ENCODE measurements at places on chromosomes 5 and 9. TPM values are rescaled to one million over a fixed set of nuclear protein-coding genes. Genes with fewer than 3 reads are reported as not detected.
A peak's percentile ranks its signal among the peaks of the same experiment; 100 is the strongest.

DNA sequence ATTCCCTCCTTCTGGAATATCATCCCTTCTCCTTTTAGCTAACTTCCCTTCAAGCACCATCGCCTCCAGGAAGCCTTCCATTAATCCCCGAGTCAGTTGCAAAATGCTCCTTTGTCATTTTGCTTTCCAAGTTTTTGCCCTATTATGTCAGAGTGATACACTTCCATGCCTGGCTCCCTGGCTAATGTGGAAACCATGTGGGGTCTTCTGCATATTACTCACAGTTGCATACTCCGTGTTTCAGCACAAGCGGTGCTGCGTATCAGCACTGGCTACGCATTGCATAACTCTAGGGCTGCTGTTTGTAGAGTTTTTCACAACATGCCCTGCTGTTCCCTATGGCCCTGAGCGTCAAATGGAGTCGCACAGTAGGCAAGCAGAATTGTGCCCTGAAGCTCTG is 1.9 kb downstream of the TEX53 start:
- no peak for DNase-seq

DNA sequence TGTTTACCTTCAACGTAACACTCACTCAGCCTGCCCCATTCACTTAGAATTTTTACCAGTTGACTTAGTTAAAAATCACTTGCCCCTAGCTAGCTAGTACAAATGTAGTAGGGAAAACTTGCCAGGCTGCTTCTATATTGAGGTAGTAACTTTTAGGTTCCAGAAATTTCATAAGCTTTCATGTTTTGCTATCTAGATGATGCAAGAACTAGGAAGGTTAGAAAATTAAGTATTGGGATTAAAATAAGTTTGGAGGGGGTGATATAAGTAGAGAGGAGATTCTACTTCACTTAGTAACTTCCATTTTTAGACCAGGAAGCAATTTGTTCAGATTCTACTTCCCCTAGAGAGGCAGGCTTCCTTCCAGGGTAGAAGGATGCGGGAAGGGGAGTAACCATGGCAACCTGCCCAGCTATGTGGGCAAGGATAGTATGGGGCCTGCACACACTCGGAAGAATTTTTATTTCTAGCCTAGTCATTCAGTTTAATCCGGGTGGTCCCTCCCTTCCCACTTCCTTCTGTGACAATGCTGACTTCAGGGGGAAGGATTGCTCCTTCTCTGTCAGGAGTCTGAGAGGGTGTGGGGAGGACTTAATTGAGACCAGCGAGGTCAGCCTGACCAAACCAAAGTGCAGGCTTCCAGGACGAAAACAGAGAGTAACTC is 4.2 kb downstream of the DAB2 start:
- DNase-seq: peak; percentile 74

DNA sequence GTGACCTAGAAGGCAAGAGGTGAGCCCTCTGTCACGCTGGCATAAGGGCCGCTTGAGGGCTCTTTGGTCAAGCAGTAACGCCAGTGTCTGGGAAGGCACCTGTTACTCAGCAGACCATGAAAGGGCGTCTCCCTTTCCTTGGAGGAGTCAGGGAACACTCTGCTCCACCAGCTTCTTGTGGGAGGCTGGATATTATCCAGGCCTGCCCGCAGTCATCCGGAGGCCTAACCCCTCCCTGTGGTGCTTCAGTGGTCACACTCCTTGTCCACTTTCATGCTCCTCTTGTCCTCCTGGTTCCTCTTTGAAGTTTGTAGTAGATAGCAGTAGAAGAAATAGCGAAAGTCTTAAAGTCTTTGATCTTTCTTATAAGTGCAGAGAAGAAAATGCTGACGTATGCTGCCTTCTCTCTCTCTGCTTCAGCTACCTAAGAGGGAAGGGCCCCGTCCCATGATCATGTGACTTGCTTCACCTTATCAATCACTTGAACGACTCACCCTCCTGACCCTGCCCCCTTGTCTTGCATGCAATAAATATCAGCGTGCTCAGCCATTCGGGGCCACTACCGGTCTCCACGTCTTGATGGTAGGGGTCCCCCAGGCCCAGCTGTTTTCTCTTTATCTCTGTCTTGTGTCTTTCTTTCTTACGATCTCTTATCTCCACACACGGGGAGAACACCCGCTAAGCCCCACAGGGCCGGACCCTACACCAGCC is 16.7 kb upstream of the SCGB3A1 start:
- DNase-seq: no peak

DNA sequence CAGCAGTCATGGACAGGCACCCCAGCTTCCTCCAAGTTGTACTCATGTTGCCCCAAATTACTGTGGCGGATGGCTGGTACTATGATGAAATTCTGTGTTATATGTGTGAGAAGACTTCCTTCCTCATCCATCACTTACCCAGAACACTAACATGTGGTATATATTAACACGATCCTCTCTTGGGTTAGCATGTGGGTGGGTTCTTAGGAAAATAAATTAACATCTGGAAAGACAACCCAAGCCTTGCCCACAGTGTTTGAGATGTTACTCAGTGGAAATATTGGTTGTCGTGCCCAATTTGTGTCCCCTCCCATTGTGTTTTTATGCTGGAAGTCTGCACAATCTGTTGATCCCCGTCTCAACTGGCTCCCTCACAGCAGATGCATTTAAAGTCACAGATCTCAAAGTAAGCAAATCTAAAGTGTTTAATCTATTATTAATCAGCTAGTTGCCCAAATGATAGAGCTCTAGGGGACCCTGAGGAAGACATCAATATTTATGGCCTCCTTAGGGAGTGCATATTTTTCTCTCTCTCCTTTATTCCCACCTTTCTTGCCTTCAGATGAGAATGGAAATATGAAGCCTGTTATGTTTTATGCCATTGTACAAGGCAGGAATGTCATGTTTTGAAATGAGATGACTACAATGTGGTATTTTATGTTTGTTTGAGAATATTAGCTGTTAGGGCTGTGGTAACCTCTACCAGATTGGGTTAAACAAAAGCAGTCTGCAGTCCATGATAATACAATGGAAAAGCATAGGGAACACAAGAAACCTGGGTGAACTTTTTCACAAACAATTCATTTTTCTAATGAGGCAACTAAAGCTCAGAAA is 93.9 kb downstream of the GRIA1 start:
- DNase-seq: no peak

GRCh38 chr9:14654932-14655331 is 38.3 kb downstream of the ZDHHC21 start:
- DNase-seq: peak; percentile 14

GRCh38 chr9:89171693-89172092 is 6.9 kb downstream of the SHC3 start:
- DNase-seq: no peak

DNA sequence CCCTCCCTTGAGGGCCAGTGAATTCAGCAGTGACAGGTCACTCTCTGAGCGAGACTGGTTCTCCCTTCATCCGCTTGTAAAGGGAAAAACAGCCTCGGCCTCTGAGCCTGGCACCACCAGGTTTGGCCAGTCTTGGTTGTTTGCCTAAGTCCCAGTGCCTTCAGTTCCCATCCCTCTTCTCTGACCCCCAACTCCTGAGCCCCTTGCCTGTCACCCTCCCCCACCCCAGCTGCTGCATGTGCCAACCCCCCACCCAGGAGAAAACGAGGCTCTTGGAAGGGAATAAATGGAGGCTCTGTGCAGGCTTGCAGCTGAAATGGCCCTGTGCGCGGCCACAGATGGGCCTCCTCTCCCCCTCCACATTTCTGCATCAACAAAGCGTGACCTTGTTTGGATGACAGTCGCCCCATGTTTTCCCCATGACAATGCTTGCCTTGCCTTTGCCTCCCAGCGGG is 3.1 kb downstream of the URM1 start:
- DNase-seq: no peak

DNA sequence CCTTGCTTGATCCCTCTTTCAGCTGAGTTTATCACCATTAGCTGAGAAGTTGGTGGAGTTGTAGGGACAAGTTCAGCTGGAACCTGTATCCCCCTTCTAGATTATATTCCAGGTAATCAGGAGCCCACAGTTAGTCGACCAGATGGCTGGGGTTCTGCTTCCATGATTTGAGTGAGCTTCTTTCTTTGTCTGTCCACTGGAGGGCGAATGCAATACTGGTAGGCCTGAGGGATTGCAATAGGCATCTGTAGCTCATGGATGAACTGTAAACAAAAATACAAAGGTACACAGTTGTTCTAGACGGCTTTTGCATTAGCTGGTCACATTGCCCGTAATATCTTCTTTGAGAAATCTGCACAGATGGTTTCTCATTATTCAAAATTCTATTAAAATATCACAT is 88.9 kb downstream of the PCSK5 start:
- DNase-seq: peak; percentile 2

GRCh38 chr9:14273696-14274121 is 40.2 kb downstream of the NFIB start:
- peak; percentile 83 for DNase-seq

GRCh38 chr9:136341042-136341655 is 13.8 kb downstream of the GPSM1 start:
- no peak for DNase-seq

DNA sequence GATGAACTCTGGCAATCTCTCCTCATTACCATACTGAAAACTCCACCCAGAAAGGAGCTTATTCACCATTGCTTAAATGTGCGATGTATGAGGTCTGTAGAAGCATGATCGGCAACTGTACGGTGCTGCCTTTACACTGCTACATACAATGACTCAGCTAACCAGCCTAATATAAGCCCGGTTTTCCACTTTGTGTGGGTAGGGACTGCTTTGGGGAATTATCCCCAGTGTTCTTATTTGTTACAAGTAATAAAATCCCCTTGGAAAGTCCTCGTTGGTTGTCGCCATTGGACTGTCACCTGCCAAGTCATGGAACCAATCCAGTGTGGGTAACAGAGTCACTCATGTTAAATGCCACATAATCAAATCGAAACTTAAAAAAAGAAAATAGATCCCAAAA is 23.5 kb upstream of the TENT2 start:
- DNase-seq: no peak

GRCh38 chr5:15806613-15807012 is 306.6 kb downstream of the FBXL7 start:
- DNase-seq: no peak

DNA sequence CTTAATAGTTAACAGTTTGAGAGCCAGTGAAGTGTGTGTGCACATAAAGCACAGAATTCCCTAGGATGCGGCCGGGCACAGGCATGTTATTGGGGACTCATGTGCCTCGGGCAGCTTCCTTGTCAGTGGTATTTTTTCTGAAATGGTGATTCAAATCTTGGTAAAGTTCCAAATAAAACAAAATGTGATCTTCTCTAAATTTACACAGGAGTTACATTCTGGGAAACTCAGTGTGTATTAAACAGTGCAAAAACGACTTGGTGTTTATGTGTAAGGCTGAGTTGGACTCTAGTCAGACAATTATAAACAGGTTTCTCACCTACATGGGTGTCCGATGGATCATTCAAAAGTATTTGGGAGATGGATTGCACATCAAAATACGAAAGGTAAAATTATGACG is 48.9 kb downstream of the BOD1 start:
- DNase-seq: peak; percentile 24

GRCh38 chr5:59873113-59873512 is 20.4 kb downstream of the PDE4D start:
- DNase-seq: no peak

DNA sequence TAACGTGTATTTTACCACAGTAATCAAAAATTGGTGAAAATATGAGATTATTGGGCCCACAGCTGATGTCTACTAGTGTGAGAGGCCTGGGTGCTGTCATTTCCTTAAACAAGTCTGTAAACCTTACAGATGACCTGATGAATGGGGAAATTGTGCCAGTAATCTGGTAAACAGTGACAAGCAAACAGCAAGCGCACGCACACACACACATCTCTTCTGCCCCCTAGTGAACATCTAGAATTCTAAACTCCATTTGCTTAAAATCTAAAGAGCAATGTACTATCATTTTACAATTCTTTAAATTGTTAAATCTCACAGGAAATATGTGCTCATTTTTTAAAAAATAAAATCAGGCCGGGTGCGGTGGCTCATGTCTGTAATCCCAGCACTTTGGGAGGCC is 7.5 kb upstream of the RAPGEF1 start:
- peak; percentile 82 for DNase-seq

DNA sequence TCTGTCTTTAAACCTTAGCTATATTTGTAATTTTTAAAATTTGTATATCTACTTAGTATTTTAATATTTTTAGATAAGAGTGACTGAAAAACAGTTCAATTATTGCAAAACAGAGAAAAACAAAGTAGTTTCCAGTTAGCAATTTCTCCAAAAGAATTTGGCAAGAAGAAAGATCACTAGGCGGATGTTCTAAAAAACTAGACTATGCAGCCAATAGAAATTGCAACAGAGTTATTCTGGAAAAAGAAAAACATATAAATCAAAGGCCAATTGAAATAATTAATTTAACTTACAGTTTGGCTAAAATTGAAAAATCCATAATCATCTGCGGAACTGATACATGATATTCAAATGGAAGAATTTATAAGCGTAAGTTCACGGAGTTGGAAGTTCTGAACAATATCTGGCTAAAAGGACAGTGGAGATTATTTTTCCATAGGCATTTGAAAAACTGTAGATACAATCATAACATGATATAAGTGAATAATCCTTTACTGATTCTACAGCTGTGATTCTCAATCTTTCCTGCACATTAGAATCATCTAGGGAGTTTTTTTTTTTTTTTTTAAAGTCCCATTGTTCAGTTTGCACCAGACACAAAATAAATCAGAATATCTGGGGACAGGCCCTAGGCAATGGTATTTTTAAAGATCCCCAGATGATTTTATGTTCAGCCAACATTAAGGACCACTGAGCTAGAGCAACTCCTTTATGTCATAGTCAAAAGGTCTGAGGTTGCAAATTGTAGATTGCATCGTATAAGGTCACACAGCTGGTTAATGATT is 605.1 kb upstream of the DAB2 start:
- no peak for DNase-seq

- no peak for DNase-seq
Measured at GRCh38 chr9:120947222-120947621, 20.6 kb upstream of the TRAF1 start.

GRCh38 chr9:136204838-136205706 is at the start of gene LHX3:
LHX3 (minus strand) TSS chr9:136205128; CDS start chr9:136205012, 116 bp downstream.
- peak; percentile 43 for DNase-seq

- no peak for DNase-seq
Measured at GRCh38 chr5:149921597-149921996, 23.0 kb downstream of the PDE6A start.

DNA sequence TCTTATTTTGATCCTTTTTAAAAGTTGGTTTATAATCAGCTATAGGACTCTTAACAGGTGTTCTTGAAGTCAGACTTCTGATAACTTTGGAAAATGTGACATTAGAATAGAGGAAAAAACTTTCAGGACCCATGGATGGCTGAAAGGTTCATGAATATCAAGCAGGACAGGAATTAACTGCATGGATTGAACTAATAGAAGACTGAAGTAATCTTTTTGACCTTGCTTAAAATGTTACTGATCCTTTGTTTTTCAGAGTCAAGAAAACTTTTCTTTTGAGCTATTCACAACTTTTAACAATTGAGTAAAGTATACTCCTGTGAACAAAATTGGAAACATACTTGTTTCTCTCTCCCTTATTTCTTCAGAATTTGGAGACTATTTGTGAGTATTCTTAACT is 79.2 kb downstream of the PLK2 start:
- no peak for DNase-seq

The FAF2 gene
- 48.3 TPM for total RNA-seq

The DTWD2 gene
- total RNA-seq: 3.1 TPM

The CBY3 gene
- total RNA-seq: not detected

The PCDHA4 gene
- 0.23 TPM for total RNA-seq

The AOPEP gene
- total RNA-seq: 77.1 TPM

The TMEM245 gene
- total RNA-seq: 82.4 TPM

The PAEP gene
- not detected for total RNA-seq

The MYO10 gene
- total RNA-seq: 99.8 TPM

The SOHLH1 gene
- total RNA-seq: 0.05 TPM

The HACD4 gene
- 0.51 TPM for total RNA-seq

The PCDHB8 gene
- total RNA-seq: 0.34 TPM

The PCA3 gene
- under 0.01 TPM for total RNA-seq

The NIM1K gene
- 0.05 TPM for total RNA-seq

The ITGA1 gene
- total RNA-seq: 75.4 TPM

The ARHGEF39 gene
- total RNA-seq: 3.1 TPM

The PCDHB9 gene
- total RNA-seq: 0.14 TPM

Measured in dermis blood vessel endothelial cell (primary cell).